Stimulated activated CD4-positive, alpha-beta T cell treated with anti-CD3 and anti-CD28 coated beads, Interleukin-2, amount 100 ng/mL, for 24 hours (primary cell): ENCODE measurements at places on chromosomes 16 and 17.

DNA sequence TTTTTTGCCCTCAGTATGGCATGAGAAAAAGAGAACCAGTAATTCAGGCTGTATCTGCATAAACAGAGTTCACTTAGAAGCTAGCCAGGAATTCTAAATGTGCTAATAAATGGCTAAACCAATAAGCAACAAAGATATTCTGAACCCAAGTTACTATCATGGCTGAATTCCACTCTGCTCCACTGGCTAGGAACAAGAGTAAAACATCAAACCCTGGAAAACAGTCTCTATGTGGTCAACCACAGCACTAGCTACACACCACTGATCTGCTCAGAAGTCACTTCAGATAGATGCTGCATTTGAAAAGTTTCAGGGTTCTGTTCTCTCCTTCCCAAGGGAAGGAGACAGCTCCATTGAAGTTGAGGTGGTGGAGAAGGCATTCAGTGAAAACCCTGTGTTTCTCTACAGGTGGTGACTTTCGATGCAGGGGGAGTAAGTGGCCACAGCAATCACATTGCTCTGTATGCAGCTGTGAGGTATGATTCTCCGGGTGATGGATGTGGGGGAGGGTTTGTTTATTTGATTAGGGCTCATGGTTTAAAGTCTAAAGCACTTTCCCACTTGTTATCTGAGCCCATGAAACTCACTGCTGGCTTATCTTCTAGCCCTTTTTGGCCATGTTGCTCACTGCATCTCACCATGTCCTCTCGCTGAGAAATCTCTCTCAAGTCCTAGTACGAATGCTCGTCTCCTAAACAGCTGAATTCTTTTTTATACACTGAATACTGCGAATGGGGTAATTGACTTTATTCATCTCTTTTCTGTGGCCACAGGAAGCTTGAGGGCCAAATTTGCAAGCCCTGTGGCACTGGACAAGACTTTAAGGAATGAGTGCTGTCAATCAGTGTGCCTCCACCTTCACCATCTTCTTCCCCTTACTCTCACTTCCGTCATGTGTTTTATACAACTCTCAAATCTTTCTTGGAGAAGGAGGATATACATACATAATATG, 39.9 kb downstream of the CENPV start:
- DNase-seq = no peak

DNA sequence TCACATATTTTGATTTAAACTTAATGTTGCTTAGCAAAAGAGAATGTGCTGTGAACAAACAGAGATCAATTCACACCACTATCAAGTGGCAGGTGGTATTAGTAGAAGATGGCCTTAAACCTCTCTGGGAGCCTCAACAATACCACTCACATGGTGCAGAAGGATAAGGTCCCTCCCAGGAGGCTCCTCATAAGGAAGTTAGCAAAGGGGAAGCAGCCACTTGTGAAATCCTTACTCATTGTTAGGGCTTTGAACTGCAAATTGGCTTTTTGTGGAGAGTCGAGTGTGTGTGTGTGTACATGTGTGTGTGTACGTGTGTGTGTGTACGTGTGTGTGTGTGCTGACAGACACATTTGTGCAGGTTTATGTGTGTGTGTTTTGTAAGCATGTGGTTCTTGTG, 48.9 kb upstream of the ASIC2 start:
- DNase-seq = no peak

DNA sequence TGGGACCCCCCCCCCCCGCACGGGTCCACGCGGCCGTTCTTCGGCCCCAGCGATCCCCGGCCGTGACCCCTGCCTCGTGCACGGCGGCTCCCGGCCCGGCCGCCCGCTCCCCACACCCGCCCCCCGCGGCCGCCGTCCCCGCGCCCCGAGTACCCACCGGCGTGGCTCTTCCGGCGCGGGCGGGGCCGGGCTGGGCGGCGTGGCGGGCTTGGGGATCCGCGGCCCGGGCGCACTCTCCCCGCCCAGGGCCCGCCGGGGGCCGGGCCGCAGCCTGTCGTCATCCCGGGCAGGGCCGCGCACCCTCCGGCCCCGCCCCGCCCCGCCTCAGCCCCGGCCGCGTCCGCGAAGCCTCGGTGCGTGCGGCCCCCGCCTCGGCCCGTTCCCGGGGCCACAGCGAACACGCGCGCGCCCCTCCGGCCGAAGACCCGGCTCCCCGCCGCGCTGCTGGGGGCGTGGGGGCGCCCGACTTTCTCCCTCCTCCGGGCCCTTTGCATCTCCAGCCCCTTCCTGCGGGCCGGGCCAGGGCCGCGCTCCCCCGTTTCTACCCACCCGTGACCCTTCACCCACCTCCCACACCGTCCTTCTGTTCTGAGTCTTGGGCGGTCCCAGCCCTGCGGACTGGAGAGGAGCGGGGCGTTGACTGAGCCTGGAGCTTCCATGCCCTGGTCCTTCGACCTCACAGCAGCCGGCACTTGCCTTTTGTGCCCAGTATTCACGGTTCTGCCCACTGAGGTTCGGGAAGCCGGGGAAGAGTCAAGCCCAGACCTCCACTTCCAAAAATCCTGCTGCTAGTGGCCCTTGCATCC, 840 bp downstream of the MYO1C start:
- peak; percentile 68 for DNase-seq

DNA sequence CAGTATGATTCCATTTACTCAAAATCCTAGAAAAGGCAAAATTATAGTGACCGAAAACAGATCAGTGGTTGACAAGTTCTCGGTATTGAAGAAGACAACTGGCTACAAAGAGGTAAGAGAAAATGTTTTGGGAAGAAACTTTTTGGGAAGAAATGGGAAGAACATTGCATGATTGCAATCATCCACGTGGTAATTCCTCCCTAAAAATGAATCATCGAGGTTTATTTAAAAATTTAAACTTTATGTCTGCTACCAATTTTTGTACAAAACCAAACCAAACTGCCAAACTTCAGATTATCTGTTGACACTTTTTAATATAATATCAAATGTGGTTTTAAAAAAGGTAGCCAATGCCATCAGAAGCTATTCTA, 8.1 kb downstream of the SMURF2 start:
- DNase-seq = no peak

DNA sequence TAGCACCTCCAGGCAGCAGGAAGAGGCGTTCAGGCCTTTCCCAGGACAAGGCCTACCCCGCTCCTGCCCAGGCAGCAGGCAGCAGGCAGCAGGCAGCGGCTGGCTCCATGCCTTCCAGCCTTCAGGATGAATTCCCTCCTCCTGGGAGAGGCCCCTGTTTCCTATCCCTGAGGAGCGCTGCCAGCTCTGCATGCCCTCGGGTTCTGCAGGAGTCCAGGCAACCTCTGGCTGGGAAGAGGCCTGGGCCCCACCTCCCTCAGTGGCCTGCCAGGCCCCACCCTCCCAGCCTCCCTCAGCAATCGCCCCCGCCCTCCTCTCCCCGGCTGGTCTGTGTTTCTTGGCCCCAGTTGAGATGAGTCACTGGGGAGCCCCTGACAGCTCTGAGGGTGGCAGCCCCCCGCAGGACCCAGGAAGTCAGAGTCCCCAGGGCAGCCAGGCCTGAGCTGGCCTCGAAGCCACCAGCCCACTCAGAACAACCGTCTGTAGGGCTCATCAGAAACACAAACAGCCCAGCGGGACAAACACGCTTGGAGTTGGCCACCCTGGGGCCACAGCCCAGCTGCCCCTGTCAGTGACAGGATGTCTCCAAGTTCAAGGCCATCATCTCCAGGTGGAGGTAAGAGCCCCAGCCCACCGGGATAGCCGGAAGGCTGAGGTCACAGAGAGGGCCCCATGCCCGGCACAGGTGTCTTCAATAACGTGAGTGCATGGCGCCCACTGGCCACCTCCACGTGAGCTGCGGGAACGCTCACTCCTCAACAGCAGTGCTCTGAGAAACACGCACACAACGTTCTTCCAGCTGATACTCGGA, 39.5 kb upstream of the CIBAR2 start:
- DNase-seq = no peak

- DNase-seq = no peak
Measured at GRCh38 chr17:9598661-9599060, 22.2 kb downstream of the CFAP52 start.

- no peak for DNase-seq
Measured at GRCh38 chr17:20095336-20096080, 86.3 kb downstream of the SPECC1 start.

GRCh38 chr17:38825762-38826247, 684 bp upstream of the CWC25 start:
- DNase-seq = no peak

DNA sequence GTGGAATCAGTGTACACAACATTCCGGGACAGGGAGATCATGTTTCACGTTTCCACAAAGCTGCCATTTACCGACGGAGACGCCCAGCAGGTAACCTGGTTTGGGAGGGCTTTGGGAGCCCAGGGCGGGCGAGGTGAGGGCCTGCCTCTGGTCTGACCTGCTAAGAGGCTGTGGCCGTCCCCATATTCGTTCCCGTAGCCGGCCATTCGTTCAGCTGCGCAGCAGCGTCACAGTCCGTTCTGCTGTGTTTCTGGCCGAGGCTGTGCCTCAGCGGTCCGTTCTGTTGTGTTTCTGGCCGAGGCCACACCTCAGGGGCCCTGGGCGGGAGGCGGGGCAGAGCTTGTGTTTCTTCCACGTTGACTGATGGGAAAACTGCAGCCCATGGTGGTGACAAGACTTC, 68.0 kb downstream of the OR1D5 start:
- no peak for DNase-seq

DNA sequence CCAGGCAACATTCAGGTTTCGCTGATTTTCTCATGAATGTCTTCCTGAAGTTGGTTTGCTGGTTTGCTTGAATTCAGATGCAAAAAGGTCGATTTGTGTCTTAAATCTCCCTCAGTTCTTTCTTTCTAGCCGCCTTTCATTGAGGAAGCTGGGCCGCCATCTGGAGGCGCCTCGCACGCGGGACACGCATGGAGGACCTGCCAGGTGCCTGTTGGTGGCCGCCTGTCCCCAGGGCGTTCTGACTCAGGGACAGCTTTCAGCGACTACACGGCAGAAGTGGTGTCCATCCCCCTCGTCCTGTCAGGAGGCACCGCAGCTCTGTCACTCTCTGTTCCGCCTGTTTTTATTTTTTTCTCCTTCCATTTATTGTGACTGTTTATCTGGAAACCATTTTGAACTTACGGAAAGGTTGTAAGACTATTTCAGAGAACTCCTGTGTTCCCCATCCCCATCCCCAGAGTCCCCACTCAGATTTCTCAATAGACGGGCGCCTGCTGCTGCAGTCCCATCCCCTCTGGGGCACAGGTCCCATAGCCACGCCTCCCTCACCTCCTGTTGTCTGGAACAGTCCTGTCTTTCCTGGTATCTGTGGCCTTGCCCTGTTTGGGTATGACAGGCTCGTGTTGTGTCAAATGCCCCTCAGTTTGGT, 33.2 kb downstream of the COX4I1 start:
- no peak for DNase-seq

DNA sequence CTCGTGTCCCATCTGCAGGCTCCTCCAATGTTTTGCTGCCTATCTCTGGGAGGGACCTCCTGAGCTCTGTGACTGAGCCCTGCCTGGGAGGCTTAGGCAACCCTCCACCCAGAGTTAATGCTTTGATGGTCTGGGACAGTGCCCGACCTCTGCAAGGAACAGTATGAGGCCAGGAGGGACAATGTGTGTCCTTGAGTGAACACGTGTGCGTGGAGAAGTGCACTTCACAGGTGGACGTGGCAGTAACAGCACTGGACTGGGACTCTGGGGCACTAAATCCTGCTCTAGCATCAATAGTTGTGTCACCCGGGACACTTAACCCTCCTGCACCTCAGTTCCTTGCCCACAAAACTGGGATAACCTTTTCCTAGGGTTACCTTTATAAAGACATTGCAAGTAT, 4.6 kb downstream of the UBTF start:
- no peak for DNase-seq

GRCh38 chr17:45123930-45124796, 8.2 kb downstream of the PLCD3 start:
- peak; percentile 15 for DNase-seq

DNA sequence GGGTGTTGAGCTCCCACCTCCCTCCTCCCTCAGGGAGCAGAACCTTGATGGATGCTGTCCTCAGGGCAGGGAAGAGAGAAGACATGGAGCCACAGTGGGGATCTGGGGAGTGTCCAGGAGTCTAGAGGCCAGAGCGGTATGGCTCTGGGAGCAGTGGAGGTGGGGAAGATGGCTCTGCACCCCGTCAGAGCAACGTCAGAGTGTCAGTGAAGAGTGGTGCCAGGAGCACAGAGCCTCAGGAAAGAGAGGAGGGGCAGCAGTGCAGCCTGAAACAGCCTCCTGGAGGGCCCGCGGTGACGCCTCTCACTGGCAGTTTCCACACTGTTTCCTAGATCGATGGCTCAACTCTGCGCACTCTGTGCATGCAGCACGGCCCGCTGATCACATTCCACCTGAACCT, 23.2 kb upstream of the SLC5A11 start:
- DNase-seq = no peak

- peak; percentile 72 for DNase-seq
Measured at GRCh38 chr17:78645421-78646295, 68.5 kb upstream of the DNAH17 start.

- DNase-seq = no peak
Measured at GRCh38 chr16:88831838-88832237, 20.1 kb upstream of the APRT start.

- no peak for DNase-seq
Measured at GRCh38 chr17:70093163-70093562, 18.1 kb downstream of the KCNJ16 start.

DNA sequence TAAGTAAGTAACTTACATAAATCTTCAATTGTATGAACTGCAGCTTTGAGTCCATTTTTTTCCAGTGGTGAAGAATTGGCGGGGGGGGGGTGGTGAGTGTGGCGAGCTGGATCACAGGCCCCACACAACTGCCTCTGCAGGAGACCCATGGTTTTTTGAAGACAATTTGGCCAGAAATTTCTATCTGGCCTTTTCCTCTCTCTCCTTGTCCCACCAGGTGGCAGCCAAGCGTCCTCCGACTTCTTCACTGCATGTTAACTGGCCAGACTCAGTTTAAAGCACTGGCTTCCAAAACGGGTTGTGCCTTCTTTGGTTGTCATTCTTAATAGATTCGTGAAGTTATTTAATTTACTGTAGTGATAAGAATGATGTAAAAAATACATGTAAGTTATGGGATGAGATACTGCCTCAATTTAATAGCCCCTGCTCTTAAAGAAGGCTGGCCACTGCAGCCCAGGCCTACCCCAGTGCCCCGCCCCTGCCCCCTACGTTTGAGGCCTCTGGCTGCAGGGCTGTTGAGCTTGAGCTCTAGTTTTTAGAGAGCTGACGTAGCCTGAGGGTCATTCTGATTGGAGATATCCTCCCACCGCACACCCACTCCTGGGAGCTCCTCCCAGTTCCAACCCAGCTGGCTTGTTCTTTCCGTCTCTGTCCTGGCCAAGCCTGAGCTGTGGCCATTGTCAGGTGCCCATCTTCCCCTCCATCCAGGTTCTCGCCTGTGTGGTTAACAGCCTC, 36.4 kb downstream of the AKAP1 start:
- DNase-seq = no peak

GRCh38 chr17:28807925-28808634, 34.5 kb downstream of the FAM222B start:
- no peak for DNase-seq
